ENCODE measurements at places on chromosomes 6 and 20.

- no peak for DNase-seq
Observed at GRCh38 chr6:138805016-138805765, 9.3 kb downstream of the ECT2L start.

GRCh38 chr20:19506021-19506420 is 252.0 kb upstream of the RIN2 start:
- no peak for DNase-seq

DNA sequence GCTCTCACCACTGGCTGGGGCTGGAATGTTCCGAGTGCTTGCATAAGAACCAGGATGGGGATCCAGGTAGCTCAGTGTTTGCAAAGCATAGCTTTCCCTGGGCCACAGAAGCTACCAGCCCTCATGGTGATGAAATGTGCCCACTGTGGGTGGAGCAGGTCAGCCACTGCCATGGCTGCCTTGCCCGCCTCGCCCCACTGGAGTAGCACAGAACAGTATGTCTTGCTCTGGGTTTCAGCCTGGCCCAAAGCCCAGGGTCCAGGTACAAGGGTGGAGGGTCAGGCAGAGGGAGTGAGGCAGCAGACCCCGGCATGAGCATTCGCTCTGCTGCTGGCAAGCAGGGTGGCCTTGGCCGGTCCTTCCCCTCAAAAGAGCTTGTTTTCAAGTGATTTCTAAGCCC is 34.7 kb downstream of the KCNK17 start:
- DNase-seq: no peak

- no peak for DNase-seq
Observed at GRCh38 chr20:61680096-61680495, 385.6 kb downstream of the TAF4 start.

DNA sequence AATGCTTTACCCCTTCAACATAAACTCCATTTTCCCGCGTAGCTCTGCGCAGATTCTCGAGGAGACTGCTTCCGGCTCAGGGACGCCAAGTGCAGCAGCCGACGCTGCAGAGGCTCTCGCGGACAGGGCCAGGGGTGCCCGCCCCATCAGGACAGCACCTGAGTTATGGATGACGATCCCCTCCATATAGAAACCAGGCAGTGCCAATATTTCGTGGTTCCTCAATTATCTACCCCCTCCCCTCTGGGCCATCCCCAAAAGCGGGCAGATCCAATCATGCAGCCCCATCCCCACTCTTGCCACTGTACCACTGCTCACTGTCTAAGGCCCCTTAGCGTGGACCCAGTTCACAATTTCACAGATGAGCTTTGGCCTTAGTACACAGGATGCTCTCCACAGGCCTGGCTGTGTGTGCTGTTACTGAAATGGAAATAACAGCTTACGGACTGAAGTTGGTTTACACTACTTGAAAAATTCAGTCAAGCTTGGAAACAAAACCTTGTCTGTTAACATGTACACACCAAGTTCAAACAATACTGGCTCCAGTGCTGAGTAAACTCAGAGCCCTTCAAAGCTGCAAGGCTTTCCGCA is 74.5 kb downstream of the DACT2 start:
- no peak for DNase-seq

GRCh38 chr20:18400460-18400859 is 66.4 kb downstream of the DZANK1 start:
- no peak for DNase-seq

GRCh38 chr6:169982461-169983386 is 231.3 kb downstream of the ERMARD start:
- DNase-seq: no peak

- no peak for DNase-seq
Observed at GRCh38 chr6:17519120-17519519, 81.0 kb upstream of the FAM8A1 start.

DNA sequence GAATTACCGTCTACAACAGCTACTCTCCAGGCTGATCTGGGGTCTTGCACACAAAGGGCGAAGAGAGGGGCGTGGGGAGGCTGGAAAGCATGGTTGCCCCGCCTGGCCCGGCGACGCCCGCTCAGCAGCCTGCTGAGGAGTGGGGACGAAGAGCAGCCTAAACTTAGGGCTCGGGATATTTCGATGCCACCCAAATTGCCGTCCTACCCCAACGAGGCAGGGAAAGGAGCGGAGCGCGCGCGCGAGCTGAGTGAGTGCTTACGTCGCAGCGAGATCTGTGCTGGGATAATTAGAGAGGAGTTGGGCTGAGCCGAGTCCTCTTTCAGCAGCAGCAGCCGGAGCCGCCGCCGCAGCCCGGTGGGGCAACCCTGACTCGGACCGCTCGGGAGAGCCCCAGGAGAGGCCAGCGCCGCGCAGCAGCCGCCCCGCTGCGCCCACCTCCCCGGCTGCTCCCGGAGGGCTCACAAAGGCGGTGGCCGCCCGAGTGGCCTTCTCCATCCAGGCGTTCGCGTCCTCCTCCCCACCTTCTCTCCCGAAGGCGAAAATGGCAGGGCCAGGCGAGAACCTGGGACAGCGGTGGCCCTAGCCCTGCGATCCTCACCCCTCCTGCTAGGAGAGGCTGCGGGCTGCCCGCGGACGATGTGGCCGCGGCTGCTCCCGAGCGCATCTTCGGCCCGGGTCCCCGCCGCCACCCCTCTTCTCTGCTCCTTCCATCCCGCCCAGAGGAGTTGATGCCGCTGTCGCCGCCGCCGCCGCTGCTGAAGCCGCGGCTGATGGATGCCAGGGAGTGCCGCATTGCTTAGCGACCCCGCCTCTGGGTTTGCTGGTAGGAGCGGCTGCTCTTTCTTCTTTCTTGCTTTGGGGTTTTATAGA is at the start of gene CLVS2:
Gene CLVS2 (plus strand): TSS at position 315 of the 873 bp plus-strand sequence. CDS start 1,543 bp downstream, outside the sequence.
- peak; percentile 61 for DNase-seq

- no peak for DNase-seq
Observed at GRCh38 chr6:154986787-154987235, 8.3 kb upstream of the TIAM2 start.

GRCh38 chr6:56637640-56638039 is 5.0 kb downstream of the DST start:
- DNase-seq: peak; percentile 26

DNA sequence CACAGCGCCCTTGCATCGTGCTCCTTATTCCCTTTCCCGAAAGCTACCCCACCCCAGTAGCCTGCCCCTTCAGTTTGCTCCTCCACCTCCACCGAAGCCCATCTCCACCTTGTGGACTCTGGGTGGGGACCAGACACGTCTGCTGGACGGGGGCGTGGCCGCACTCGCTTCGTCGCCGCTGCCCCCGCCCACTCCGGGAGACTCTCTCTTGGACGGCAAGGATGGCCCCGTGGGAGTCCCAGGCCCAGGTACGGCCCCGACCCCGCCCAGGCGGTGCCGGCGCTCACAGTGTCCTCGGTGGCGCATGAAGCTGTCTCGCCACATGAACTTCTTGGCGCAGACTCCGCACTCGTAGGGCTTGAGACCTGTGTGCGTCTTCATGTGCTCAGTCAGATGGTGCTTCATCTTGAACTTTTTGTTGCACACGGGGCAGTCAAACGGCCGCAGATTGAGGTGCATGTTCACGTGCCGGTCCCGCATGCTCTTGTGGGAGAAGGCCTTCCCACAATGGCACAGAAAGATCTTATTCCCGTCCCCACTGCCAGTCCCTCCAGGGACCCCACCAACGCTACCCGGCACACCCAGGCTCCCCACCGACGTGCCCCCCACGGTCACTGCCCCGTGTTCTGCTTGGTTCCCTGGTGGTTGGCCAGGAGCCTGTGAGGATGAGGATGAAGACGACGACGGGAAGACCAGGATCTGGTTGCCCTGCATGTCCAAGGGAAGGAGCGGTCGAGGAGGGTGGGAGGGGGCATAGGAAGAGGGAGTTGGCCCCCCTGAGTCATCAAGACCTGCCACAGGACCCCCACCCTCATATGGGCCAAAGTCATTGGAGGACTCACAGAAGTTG is 1.3 kb upstream of the TAPBP start:
- DNase-seq: no peak

- no peak for DNase-seq
Observed at GRCh38 chr6:134447423-134447822, 129.5 kb upstream of the SGK1 start.

GRCh38 chr20:40499391-40499790 is 189.6 kb downstream of the MAFB start:
- DNase-seq: no peak

DNA sequence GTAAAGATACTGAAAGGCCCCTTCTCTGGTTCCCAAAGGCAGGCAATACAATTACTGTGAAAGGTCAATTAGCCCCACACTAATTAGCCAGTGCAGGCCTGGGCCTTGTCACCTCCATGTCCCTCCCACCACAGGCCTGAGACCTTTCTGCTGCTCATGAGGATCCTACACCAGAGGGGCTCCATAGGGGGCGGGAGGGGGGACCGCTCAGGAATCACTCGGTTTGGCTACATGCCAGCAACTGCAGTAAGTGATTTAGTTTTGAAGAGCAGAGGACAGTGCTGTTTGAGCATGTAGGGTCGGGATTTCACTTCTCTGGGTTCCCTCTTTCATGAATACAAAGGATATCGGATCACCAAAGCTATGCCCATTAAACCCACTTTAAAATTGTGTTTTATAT is 455.6 kb downstream of the PRKN start:
- DNase-seq: no peak

DNA sequence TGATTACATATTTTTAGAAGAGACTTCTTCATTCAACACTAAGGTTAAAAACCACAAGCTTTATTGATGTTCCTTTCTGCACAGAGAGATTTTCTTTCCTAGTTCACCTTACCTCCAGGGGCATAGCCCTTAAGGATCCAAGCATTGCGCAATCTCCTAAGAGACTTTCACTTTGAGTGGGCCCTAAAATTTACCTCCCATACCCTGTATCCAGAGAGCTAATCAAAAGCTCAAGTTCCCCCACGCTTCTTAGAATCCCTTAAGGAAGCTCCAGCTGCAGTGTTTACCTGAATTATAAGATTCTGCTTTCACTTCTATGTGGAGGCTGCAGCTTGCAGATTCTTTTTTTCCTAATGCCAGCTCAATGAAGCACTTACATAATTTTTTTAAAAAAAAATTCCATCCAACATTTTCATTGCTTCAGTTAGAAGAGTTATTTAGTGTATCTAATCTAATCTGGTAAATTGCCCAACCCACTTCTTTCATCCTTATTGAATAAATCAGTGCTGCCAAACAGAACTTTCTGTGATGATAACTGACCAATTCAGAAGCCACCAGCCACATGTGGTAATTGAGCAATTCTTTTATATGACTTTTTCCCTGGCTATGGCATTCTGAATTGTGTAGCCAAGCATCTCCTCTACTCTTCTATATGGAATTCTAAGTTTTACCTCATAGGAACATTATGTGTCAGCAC is 24.6 kb upstream of the SPTLC3 start:
- DNase-seq: no peak

- DNase-seq: no peak
Observed at GRCh38 chr20:1688886-1689538, 31.4 kb upstream of the SIRPG start.

DNA sequence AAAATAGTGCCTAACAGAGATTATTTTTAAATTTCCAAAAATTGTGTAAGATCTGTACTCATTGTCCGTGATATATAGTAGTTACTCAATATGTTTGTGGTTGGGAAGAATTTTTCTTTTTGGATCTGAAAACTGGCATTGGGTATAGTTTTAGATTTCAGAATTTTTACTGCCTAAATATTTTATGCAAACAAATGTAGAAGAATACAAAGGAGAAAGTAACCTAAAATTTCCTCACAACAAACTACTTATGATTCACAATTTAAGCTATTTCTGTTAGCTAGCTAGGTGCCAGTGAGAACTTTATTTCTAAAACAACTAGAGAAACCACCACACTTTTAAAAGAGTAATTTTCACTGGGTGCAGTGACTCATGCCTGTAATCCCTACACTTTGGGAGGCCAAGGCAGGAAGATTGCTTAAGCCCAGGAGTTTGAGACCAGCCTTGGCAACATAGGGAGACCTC is 38.8 kb downstream of the SESN1 start:
- DNase-seq: no peak

DNA sequence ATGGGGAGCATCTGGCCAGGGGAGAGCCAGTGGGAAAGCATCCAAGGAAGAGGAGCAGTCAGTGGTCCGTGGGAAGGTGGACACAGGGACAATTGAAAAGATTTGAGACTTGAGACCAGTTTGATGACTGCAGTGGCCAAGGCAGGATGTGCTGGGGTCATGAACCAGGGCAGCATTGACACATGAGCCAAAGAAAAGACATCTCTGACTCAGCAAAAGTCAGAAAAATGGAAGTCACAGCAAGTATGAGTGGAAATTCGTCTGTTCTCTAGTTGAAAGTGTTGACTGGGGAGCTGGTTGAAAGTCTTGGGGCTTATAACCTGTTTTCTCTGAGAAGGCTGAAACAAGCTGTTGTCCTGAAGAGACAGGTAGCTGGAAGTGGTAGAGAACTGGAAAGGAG is 31.3 kb downstream of the RAB22A start:
- DNase-seq: no peak

- DNase-seq: no peak
Observed at GRCh38 chr6:83904395-83904794, 44.9 kb downstream of the CYB5R4 start.

- DNase-seq: peak; percentile 31
Observed at GRCh38 chr6:122610690-122611455, 668 bp downstream of the PKIB start.

GRCh38 chr6:1317302-1317815 is 5.5 kb downstream of the FOXQ1 start:
- DNase-seq: no peak

DNA sequence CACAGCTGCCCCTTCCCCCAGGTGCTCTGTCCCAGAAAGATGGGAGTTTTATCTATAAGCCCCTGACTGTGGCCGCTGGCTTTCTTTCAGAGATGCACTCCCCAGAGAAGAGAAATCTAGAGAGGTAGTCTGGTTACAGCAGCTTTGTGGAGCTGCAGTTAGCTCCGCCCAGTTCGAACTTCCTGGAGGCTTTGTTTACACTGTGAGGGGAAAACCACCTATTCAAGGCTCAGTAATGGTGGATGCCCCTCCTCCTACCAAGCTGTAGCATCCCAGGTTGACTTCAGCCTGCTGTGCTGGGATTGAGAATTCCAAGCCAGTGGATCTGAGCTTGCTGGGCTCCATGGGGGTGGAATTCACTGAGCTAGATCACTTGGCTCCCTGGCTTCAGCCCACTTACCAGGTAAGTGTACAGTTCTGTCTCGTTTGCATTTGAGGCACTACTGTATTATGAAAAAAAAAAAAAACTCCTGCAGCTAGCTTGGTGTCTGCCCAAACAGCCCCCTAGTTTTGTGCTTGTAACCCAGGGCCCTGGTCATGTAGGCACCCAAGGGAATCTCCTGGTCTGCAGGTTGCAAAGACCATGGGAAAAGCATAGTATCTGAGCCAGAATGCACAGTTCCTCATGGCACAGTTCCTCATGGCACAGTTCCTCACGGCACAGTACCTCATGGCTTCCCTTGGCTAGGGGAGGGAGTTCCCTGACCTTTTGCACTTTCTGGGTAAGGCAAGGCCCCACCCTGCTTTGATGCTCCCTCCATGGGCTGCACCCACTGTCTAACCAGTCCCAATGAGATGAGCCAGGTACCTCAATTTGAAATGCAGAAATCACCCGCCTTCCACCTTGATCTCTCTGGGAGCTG is 275.0 kb downstream of the CENPW start:
- DNase-seq: no peak
